ENCODE measurements at places on chromosomes 11 and 22. TPM values are rescaled to one million over a fixed set of nuclear protein-coding genes. Genes with fewer than 3 reads are reported as not detected.
A peak's percentile ranks its signal among the peaks of the same experiment; 100 is the strongest.

DNA sequence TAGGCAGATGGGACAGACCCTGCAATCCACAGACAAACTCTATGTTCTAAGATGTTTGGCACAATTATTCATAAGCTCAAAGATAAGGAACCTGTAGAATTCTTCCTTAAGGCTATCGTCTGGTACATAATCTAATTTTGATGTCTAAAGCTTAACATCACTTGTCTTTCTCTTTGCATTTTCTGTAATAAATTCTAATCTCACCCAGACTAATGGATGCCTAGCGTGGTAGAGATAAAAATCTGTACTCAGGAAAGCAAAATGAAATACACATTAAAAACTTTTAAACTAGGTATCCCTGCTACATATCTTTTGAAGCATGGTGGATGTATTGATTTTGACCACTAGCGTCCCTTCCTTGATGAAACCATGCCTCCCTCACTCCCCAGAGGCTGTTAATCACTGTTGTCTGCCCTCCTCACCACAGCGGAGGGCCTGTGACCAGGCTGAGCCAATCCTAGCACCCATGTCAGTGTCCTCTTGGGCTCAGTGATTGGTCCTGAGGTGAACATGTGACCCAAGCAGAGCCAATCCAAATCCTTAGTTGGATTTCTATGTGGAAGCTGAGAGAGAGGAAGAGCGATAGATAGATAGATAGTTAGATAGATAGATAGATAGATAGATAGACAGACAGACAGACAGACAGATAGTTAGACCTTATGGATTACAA, 82.2 kb upstream of the GRK3 start:
- H3K27me3 ChIP-seq, result no peaks in the 10 kb centered on the region
- peaks cover 15% of the 10 kb centered on the region for H3K4me1 ChIP-seq
- H3K27ac ChIP-seq, result no peak overlapping the region
- H3K4me3 ChIP-seq, result no peak overlapping the region
- no peak for DNase-seq

GRCh38 chr11:19803506-19803998, 90.9 kb downstream of the NAV2 start:
- H3K36me3 ChIP-seq, result no peaks in the 10 kb centered on the region
- no peak overlapping the region for H3K27ac ChIP-seq
- H3K4me1 ChIP-seq, result peaks cover 27% of the 10 kb centered on the region
- no peak overlapping the region for H3K4me3 ChIP-seq

GRCh38 chr11:92140021-92140420, 84.6 kb upstream of the FAT3 start:
- no peak overlapping the region for H3K4me3 ChIP-seq
- H3K27me3 ChIP-seq, result no peaks in the 10 kb centered on the region
- DNase-seq, result no peak
- no peaks in the 10 kb centered on the region for H3K4me1 ChIP-seq

DNA sequence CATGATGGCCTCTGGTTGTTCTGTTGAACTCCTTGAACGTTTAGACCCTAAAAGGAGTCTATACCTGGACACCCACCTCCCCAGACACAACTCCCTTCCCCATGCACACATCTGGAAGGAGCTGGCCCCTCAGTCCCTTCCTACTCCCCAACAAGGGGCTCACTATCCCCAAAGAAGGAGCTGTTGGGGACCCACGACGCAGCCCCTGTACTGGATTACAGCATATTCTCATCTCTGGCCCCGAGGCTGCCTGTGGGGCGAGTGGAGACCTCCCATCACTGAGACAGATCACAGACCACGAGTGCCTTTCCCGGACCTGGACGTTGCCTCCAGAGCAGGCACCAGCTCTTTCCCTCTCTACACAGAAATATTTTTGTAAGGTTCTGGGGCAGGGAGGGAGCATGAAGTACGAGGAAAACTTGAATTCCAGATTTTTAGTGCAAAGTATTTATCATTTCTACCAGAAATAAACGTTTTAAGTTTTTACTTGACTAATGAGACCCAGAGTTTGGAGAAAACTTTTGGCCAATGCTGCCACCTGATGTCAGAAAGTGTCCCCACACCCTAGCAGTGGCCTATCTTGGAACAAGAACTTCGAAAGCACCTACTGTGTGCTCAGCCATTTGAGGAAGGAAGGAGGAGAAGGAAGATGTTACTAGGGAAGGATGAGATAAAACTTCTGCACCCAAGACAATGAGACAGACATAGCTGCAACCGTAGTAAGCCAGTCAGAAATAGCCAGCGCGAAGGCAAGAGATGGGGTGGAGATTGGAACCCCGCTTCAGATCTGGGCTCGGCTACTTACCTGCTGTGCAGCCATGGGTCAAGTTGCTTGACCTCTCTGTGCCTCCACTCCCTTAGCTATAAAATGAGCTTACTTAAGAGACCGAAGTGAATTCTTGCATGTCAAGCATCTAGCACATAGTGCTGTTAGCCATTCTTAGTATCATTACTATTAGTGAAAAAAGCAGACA, 10.2 kb upstream of the POU2F3 start:
- no peak overlapping the region for H3K4me3 ChIP-seq
- H3K36me3 ChIP-seq, result no peaks in the 10 kb centered on the region
- no peaks in the 10 kb centered on the region for H3K4me1 ChIP-seq

- peaks cover 35% of the 10 kb centered on the region for H3K4me1 ChIP-seq
- DNase-seq, result no peak
- no peaks in the 10 kb centered on the region for H3K27me3 ChIP-seq
- no peaks in the 10 kb centered on the region for H3K36me3 ChIP-seq
- no peak overlapping the region for H3K27ac ChIP-seq
Observed at GRCh38 chr11:66340596-66341501, 4.1 kb downstream of the BRMS1 start.

GRCh38 chr11:60018058-60018457, 1.1 kb downstream of the OOSP4B start:
- H3K4me3 ChIP-seq, result no peak overlapping the region
- no peak for DNase-seq
- H3K36me3 ChIP-seq, result no peaks in the 10 kb centered on the region

DNA sequence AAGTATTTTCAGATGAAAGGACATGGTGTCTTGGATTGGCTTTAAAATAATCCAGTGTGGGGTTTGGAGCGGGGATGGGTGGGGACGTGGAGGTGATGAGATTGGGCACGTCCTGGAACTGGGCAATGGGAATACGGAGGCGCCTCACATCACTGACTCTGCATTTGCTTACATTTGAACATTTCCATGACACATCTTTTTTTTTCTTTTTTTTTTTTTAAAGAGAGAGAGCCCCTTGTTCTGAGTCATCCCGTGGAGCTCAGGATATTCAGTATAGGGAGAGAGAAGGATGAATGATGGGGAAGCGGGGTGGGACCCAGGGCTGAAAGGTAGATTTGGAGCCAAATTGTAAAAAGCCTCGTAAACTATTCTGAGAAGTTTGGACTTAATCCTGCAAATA, 142.7 kb downstream of the FBXO7 start:
- H3K4me3 ChIP-seq, result no peak overlapping the region
- peak overlapping the region; percentile 57 for H3K27ac ChIP-seq

DNA sequence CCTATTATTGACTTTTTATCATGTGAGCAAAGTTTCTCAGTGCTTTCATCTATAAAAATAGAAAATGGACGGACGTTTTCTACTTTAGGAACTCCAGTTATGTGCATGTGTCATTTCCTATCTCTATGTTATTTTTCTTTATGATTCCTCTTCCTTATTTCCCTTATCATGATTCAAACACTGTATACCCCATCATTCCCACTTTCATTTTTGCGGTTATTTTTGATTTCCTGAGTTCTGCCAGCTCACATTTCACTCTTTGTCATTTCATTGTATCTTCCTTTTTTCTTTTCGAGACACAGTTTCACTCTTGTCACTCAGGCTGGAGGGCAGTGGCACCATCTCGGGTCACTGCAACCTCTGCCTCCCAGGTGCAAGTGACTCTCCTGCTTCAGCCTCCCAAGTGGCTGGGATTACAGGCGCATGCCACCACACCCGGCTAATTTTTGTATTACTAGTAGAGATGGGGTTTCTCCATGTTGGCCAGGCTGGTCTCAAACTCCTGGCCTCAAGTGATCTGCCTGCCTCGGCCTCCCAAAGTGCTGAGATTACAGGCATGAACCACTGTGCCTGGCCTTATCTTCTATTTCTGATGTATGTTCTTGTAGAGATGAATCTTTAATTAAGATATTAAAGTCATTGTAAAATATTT, 21.5 kb downstream of the C11orf58 start:
- no peaks in the 10 kb centered on the region for H3K4me1 ChIP-seq
- peak overlapping the region; percentile 14 for H3K27ac ChIP-seq
- peaks cover 39% of the 10 kb centered on the region for H3K36me3 ChIP-seq
- DNase-seq, result no peak

DNA sequence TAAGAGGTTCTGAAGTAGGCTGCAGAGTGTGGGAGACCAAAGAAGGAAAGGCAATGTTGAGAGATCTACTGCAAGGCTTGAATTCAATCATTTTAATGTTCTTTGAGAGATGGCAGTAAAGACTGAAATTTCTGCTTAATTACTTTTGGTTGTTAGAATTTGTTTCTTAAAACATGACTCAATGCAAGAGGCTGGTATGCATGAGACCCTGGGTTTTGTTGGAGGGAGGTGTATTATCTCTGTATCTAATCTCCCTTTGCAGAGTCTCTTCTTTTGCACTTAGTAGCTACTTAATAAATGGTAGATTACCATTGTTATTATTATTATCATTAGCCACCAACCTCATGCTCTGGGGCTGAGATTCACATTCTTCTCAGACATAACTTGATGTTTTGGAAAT, 87.4 kb upstream of the DRD2 start:
- no peaks in the 10 kb centered on the region for H3K4me1 ChIP-seq
- H3K36me3 ChIP-seq, result no peaks in the 10 kb centered on the region
- DNase-seq, result no peak
- no peaks in the 10 kb centered on the region for H3K27me3 ChIP-seq
- no peak overlapping the region for H3K27ac ChIP-seq

DNA sequence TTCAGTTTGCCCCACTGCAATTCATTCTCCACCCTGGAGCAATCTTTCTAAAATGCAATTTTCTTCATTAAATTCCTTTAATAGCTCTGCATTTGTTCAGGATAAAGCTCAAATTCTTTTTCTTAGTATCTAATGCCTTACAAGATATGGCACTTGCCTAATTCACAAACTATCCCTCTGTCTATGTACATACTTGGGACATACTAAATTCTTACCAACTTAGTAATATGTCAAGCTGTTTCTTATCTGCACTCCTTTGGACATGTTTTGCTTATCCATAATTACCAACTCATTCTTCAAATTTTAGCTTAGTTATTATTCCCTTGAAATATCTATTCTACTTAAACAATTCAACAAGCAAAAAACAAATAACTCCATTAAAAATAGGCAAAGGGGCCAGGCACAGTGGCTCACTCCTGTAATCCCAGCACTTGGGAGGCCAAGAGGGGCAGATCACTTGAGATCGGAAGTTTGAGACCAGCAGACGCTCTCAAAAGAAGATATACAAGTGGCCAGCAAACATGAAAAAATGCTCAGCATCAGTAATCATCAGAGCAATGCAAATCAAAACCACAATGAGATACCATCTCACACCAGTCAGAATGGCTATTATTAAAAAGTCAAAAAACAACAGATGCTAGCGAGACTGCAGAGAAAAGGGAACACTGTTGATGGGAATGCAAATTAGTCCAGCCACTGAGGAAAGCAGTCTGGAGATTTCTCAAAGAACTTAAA, 96.9 kb downstream of the FAM76B start:
- no peaks in the 10 kb centered on the region for H3K27me3 ChIP-seq
- no peaks in the 10 kb centered on the region for H3K4me1 ChIP-seq
- H3K4me3 ChIP-seq, result no peak overlapping the region
- no peak overlapping the region for H3K27ac ChIP-seq

GRCh38 chr11:113262594-113262993, 51.8 kb upstream of the TTC12 start:
- no peak overlapping the region for H3K27ac ChIP-seq
- no peaks in the 10 kb centered on the region for H3K36me3 ChIP-seq
- H3K27me3 ChIP-seq, result no peaks in the 10 kb centered on the region
- DNase-seq, result no peak
- no peak overlapping the region for H3K4me3 ChIP-seq
- H3K4me1 ChIP-seq, result no peaks in the 10 kb centered on the region

- DNase-seq, result no peak
- H3K27ac ChIP-seq, result peak overlapping the region; percentile 92
- peaks cover 32% of the 10 kb centered on the region for H3K4me1 ChIP-seq
- H3K27me3 ChIP-seq, result no peaks in the 10 kb centered on the region
Observed at GRCh38 chr11:117180020-117180419, 1.5 kb downstream of the SIDT2 start.

DNA sequence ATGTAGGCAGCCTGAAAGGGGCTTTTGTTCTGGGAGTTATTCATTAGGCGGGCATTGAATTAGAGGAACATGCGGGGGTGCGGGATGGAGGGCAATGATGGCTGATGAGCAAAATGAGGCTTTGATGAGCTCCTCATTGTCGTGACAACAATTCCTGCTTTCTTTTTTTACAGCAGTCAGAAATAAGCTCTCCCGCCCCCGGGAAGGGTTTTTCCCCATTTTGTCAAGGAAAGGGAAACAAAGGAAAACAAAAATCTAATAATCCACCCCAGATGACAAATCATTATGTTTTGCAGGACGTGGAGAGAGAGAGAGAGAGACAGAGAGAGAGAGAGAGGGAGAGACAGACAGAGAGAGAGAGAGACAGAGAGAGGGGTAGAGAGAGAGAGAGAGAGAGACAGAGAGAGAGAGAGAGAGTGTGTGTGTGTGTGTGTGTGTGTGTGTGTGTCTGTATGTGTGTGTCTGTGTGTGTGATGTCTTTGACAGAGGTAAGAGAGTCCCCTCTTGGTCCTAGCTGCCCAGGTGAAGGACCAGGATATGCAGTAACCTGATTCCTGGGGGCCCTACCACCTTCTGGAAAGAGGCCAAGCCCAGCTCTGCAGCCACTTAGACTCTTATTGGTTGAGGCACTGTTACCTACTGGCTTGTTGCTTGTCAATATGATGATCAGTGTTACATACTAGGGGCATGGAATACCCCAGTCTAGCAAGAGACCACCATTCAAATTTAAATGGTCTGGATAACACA, 46.7 kb upstream of the PARVA start:
- H3K36me3 ChIP-seq, result no peaks in the 10 kb centered on the region
- no peak for DNase-seq
- H3K4me1 ChIP-seq, result no peaks in the 10 kb centered on the region
- H3K27me3 ChIP-seq, result no peaks in the 10 kb centered on the region
- no peak overlapping the region for H3K27ac ChIP-seq
- H3K4me3 ChIP-seq, result no peak overlapping the region

DNA sequence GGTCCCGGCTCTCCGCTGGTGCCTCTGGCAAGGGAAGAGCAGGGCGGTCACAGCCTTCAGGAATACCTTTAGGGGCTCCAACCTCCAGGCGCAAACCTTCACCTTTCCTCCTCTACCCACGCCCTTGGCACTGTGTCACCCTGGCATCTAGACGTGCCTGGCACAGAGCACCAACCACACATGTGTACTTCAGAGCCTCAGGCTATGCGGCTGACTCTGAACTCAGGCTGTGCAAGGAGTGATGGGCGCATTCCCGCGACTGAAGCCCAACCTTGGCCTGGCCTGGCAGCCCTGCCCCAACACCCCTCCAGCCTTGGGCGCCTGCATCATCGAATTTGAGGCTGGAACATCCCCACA, 11.4 kb downstream of the SCARF2 start:
- H3K4me1 ChIP-seq, result peaks cover 17% of the 10 kb centered on the region
- no peak for DNase-seq
- H3K36me3 ChIP-seq, result no peaks in the 10 kb centered on the region
- no peak overlapping the region for H3K27ac ChIP-seq

Gene YPEL4
- 0.90 TPM for total RNA-seq

Gene CD248
- 8.8 TPM for total RNA-seq

Gene PHOX2A
- not detected for total RNA-seq

Gene OR51I1
- not detected for total RNA-seq

Gene MCHR1
- 1.2 TPM for total RNA-seq

Gene FIBIN
- 5.9 TPM for total RNA-seq

Gene NCF4
- total RNA-seq, result 2.6 TPM

Gene C11orf21
- 0.22 TPM for total RNA-seq
